ENCODE measurements at places on chromosomes 1 and 21.

- DNase-seq = no peak
Observed at GRCh38 chr1:50265790-50266314, 157.1 kb downstream of the ELAVL4 start.

- DNase-seq = no peak
Observed at GRCh38 chr1:65279070-65279779, 30.1 kb upstream of the DNAJC6 start.

DNA sequence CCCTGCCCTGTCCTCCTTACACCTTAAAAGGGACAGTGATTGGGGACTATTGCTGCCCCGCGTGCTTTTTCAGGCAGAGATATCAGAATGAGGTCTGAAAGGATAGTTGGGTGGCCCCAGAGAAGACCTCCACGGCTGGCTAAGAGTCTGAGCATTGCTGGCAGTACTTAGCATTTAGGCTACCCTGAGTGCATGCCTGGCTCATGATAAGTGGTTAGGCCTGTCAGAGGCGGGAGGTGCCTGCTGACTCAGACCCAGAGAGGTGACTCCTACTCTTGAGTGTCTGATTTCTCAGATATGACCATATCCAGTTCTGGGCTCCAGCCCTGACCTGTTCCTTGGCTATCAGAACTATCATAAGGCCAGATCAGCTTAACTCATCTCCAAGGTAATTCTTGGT lies 213.7 kb downstream of the PBX1 start:
- peak; percentile 95 for DNase-seq

GRCh38 chr1:51622455-51622913 lies 5.6 kb downstream of the OSBPL9 start:
- DNase-seq = peak; percentile 75

DNA sequence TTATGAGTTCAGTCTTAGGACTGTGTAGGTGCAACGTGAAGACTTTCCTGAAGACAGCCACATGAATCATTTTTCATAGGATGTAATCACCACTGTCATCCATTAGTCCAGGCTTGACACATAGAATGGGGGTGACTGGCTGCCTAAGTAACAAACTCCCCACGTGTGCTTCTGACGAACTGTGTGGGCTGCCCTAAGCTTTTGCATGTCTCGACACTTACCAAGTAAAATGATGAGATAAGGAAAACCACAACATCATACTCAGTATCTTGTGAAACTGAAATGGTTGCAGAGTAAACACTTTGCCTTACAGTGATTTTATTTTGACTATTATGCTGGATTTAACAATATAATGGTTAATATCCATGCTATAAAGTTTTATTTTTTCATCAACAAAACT lies 19.5 kb downstream of the ERG start:
- peak; percentile 67 for DNase-seq

DNA sequence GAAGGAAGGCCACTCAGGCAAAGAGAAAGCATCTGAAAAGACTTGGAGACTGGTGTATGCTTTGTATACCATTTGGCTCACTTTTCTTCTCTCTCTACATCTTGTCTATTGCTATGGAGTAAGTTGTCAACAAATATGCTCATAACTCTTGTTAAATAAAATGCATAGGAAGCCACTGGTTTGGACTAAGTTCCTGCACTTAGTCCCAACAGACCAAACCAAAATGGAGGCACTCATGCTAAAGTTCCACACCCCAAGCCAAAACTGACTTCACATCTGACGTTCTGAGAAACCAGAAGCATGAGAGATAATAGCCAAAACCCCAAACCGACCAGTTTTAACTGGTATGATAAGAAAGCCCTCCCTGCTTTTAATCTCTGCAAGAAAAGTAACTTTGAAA lies 135.3 kb upstream of the LYPLAL1 start:
- DNase-seq = no peak

DNA sequence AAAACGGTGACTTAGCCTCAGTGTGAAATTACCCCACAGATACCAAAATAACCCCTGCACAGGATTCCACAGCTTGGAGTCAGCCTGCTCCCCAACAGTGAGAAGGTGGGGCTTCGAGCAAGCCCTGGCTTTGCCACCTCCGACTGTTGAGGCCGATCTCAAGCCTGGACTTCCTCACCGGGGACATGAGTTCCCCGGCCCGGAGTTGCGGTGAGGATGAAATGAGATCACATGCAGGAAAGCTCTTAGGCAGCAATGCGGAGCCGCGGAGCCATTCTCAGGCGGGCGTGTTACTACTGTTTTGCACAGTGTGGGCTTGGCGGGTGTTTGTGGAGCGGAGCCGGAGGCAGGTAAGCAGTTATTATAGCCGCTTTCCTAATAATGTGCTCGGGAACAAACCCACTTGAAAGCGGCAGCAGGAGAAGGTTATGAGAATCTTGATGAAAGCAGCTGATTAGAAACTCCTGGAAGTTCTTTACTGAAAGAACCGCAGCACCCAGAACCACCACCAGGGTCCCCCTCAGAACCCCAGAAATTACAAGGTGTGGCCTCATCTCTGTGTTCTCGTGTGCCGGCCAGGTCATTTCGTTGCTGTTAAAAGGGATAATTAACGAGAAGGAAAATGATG lies 3.9 kb upstream of the CLSTN1 start:
- no peak for DNase-seq

DNA sequence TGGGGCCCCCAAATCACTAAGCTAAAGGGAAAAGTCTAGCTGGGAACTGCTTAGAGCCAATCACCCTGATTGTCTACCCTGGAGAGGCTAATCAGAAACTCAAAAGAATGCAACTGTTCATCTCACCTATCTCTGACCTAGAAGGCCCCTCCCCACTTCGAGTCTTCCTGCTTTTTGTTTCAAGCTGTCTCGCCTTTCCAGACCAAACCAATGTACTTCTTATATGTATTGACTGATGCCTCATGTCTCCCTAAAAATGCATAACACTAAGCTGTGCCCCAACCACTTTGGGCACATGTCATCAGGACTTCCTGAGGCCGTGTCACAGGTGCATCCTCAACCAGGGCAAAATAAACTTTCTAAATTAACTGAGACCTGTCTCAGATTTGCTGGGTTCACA lies 209.5 kb downstream of the APP start:
- no peak for DNase-seq
